Sciatic nerve (tissue), 2 donors: ENCODE measurements at places on chromosomes 12 and 14. TPM values are rescaled to one million over a fixed set of nuclear protein-coding genes. Genes with fewer than 3 reads are reported as not detected.

DNA sequence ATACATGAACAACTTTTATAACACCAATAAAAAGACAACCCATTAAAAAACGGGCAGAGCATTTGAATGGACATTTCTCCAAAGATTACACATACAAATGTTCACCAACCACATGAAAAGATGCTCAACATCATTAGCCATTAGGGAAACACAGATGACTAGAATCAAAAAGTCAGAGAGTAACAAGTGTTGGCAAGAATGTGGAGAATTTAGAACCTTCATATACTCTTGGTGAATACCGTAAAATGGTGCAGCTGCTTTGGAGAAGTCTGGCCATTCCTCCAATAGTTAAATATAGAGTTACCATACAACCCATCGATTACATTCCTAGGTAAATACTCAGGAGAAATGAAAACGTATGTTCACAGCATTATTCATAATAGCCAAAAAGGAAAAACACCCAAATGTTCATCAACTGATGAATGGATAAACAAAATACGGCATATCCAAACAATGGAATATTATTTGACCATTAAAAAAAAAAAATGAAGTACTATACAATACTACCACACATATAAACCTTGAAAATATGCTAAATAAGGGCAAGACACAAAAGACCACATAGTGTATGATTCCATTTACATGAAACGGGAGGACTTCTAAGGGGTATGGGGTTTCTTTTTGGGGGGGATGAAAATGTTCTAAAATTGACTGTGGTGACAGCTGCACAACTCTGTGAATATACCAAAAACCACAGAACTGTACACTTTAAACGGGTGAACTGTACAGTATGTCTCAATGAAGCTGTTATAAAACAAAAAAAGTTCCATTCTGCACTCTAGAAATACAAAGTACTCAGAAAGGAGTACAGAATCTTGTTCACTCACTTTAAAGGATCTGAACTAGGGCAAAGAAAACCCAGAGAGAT is 3.2 kb downstream of the CORO1C start:
- no peak for DNase-seq

Gene TNFRSF1A
- total RNA-seq: 215 TPM

GRCh38 chr12:65462484-65462883 is 184.0 kb downstream of the MSRB3 start:
- DNase-seq: no peak

GRCh38 chr12:82426081-82426480 is 67.8 kb downstream of the METTL25 start:
- no peak for DNase-seq

- DNase-seq: no peak
These were observed 205.0 kb upstream of the KRR1 start for GRCh38 chr12:75716291-75717025.

GRCh38 chr14:100362311-100362927 is 39.3 kb downstream of the SLC25A47 start:
- DNase-seq: no peak

GRCh38 chr14:34628681-34629135 is 1.2 kb downstream of the SNX6 start:
- no peak for DNase-seq

DNA sequence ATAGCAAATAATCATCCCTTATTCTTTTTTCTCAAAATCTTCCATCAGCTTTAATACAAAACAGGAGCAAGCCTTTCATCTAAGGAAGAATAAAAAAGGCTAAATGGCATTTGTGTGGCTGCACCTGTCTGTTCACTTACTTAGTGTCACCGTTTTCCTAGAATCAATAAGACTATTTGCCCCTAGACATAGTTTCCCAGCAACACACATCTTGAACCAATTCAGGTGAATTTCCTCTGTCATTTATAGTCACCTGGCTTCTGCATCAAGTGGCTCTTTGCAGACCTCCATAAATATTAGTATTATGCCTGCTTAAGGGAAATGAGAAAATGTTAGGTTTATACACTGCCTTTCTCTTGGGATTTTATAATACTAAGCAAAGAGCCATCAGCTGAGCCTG is 17.4 kb upstream of the GCH1 start:
- no peak for DNase-seq

- DNase-seq: no peak
These were observed 59.1 kb upstream of the MED13L start for GRCh38 chr12:116336542-116337065.

DNA sequence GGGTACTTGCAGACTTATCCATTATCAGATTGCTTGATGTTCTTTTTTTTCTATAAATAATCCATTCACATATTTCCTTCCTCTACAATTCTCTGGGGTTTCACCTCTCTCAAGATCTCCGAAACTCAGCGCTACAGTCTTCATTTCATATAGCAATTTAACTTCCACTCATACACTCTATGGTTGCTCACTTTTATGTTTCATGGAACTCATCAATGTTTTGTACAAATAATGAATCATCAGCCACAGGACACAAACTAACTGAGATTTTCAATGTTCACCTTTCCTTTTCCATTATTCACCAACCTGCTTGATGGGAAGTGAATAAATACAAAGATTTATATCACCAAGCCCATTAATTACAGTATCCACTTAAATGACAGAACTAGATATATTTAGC is 534.7 kb downstream of the LRFN5 start:
- DNase-seq: no peak

Gene PTMS
- total RNA-seq: 352 TPM

- DNase-seq: no peak
These were observed 57.6 kb upstream of the GALNT9 start for GRCh38 chr12:132386926-132387497.

Gene NKX2-1
- total RNA-seq: 0.22 TPM

DNA sequence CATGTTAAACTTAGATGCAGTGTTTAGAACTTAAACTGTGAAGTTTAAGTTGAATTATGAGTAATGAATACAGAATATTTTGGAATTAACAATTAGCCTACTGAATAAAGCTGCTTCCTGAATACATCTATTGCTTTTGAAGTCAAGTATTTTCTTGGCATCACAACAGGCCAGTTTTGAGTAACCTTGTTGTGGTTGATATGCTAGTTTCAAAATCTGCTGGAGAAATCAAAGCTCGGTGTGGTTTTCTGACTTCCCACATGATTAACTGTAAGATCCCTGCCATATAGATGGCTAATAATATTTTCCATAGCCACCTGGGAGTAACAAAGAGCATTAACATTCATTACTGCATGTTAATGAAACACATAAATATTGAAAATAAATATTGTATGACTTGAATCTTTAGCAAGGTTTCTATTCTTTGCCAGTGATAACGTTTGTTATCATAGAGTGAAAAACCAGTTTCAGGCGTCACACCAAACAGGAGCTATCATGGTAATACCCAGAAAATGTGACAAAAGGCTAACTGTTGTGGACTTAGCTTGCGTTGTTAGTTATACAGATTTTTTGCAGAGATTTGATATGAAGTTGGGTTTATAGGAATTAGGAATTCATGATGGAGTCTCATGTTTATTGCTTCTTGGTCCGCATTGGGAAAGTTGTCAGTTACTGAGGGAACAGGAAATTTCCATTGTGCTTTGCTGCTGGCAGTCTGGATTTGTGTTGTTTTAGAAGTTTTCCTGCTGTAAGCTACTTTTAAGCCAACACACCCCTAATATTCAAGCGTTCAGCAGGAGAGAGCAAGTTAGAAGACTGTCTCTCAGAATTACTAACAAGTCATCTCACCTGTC is 32.1 kb downstream of the PPFIBP1 start:
- no peak for DNase-seq

Gene PEBP1
- total RNA-seq: 337 TPM

Gene DENND5B
- total RNA-seq: 18.2 TPM

- DNase-seq: no peak
These were observed 939 bp downstream of the TGFB3 start for GRCh38 chr14:75980856-75981255.

DNA sequence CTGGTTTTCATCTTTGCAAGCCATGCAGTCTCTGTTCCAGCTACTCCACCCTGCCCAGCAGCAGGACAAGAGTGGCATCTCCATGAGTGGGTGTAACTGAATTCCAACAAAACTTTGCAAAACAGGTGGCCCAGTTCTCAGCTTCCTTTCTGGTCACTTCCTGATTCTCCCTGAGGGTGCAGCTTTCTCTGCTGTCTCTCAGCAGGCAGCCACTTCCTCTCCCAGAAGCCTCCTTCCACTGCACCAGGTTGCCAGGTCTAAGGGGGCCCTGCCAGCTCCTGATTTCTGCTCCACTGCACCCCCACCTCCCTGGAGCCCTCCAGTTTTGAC is 341.0 kb upstream of the FKBP4 start:
- DNase-seq: no peak

GRCh38 chr14:58784931-58785330 is 147.2 kb downstream of the DACT1 start:
- no peak for DNase-seq

DNA sequence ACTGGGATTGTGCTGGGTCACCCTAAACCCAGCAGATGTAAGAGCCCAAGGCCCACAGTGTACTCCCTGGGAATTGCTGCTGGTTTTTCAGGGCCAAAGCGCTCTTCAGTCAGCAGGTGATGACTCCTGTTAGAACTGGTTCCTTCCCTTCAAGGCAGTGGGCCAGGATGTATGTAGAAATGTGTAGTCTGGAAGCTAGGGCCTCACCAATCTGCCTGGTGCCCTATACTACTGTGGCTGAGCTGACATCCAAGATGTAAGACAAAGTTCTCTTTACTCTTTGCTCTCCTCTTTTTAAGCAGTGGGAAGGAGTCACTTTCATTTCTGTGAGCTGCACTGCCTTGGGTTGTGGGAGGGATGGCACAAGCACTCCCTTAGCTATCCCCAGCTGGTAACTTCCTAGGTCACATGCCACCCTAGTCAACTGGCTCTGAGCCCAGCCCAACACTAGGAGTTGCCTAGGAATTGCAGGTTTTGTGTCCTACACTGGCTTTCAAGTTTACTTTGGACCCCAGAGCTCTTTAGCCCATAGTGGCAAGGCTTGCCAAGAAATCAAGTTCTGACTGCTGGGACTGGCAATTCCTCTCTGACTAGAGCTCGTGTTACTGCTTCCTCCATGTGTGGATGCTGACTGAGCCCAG is 249.2 kb downstream of the C12orf50 start:
- DNase-seq: no peak

Gene MFAP5
- total RNA-seq: 387 TPM

DNA sequence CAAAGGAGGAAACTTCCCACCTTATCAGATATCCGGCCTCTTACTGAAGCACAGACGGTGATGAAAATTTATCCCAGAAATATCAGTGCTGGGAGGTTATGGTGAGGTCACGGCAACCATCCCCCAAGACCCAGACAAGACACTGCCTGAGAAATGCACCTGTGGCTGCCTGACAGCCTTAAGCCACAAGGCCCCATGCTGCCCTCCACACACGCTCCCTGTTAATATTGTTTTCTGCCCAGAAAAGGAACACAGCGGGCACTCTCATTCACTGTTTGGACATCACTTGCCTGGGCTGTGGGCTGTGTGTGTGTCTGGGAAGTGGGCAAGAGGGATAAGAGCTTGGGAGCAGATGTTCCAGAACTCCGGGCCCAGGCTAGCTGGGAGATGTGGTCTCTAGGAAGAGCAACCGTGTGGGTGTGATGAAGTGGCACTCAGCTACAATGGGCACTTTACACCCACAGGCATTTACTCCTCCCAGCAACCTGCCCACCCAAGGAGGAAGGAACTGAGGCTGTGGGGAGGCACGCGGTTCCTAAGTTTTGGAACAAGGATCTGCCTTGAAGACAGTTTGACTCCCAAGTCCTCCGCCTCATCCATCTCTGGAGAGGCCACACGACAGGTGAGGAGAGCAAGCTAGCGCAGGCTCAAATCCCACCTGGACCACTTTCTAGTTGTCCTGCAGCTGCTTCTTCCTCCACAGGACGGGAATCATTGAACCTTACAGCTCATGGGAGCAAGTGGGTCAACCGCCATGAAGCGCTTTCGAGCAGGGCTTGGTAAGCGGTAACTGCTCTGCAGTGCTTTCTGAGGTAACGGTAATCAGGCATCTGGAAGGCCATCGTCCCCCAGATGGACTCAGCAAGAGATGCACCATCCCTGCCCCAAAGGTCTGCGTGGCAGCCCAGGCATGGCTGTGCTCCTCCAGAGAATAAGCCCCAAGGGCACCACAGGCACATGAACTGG is 91.4 kb downstream of the CHGA start:
- DNase-seq: no peak

Gene TPH2
- not detected for total RNA-seq

Gene SIX1
- total RNA-seq: 5.2 TPM
